ENCODE measurements at places on chromosomes 1 and 21.

- DNase-seq, result no peak
These were observed 22.8 kb upstream of the PAPPA2 start for GRCh38 chr1:176440176-176440575.

- peak; percentile 28 for DNase-seq
These were observed 49.2 kb upstream of the PAX7 start for GRCh38 chr1:18581420-18581880.

DNA sequence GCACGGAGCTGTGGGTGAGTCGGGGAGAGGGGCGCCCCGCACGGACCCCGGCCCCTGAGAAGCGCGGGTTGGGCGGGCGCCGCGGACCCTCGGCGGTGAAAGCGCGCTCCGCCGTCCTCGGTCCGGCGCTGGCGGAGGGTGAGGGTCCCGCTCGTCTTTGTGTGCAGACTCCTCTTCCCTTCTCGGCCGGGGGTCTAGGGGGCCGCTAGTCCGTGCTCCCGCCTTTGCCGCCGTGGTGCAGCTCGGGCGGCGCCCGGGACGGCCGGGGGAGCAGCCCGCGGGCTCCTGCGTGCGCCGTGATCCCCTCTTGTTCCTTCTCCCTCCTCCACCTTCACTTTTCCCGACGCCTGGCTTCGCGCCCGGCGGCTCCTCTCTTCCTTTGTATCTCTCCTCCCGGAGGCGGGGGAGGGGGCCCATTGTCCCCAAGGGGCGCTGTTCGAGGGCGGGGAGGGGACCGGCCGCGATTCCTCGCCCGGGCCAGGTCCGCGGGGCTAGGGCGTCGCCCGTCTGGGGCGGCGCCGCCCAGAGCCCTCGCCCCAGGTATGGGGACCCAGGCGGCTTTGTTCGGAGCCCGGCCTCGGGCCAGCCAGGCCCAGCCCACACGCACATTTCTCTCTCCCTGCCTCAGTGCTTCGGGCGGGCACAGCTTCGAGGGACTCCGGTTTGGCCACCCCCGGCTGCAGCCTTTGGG, 519 bp downstream of the FNBP1L start:
- DNase-seq, result no peak

GRCh38 chr1:23473037-23473800, 10.8 kb downstream of the ASAP3 start:
- DNase-seq, result no peak

DNA sequence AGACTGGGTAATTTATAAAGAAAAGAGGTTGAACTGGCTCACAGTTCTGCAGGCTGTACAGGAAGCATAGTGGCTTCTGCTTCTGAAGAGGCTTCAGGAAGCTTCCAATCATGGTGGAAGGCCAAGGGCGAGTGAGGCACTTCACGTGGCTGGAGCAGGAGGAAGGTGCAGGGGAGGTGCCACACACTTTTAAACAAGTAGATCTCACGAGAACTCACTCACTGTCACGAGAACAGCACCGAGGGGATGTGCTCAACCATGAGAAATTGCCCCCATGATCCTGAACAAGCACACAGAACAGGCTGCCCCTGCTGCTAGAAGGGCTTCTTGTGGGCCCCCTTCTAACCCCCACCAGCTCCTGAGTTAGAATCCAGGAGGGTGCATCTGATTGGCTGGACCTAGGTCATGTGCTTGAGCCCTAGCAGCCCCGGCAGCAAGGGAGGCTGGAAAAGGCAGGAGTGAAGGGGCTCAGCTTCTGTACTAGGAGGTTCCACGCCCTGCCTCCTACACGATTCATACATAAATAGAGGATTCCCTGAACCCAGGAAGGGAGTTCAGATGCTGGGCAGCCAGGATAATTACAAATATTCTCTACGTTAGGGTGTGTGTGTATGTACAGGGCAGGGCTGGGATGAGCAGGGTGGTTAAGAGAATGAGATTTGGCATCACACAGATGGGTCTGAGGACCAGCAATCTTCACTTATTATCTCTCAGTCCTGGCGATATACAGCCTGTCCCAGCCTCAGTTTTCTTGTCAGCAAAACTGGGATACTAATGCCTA, 72.8 kb upstream of the ATP5PO start:
- no peak for DNase-seq

- DNase-seq, result no peak
These were observed 11.9 kb downstream of the XKR8 start for GRCh38 chr1:27971674-27972073.

DNA sequence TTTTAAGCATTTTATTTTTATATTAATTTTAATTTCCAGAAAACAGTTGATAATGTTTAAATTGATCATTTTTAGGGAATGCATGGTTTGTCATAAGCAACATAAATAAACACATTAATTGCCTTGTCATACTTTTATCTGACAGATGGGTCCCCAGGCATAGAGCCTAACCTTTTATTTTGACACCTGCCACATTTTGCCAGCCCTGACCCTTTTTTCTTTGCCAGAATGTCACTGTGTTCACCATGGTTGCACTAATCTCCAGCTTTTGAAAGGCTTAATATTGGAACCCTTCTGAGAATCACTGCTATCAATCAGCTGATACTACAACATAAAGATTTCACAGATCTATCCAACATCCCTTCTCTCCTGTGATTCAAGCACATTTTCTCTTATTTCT, 56.0 kb upstream of the DPYD start:
- DNase-seq, result no peak

- DNase-seq, result no peak
These were observed 69.9 kb downstream of the ITSN1 start for GRCh38 chr21:33712022-33712803.

DNA sequence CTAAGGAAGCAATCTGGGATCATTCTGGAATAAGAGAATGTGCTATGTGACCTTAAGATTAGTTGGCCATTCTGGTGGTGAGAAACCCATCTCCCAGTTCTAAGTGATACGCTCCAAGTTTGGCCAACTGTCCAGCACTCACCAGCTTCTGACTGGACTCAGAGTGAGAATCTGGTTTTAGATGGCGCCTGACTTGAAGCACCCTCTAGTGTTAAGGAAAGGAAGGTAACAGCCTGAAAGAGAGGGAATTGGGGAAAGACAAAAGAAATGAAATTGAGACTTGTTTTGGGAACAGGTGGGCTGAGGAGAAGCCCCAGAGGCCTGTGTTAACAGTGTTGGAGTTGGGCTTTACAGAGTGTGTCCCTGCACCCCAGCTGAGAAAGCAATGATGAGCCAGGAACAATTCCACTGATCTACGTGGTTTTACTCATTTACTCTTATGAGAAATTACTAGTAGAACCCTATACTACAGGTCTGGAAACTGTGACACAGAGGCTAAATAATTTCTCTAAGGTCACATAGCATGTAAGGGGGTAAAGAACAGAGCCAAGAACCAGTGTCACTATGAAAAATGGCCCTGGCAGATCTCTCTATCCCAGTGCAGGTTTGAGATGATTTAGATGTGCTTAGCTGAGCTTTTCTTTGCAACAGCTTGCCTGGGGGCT, 9.3 kb upstream of the FCAMR start:
- no peak for DNase-seq

DNA sequence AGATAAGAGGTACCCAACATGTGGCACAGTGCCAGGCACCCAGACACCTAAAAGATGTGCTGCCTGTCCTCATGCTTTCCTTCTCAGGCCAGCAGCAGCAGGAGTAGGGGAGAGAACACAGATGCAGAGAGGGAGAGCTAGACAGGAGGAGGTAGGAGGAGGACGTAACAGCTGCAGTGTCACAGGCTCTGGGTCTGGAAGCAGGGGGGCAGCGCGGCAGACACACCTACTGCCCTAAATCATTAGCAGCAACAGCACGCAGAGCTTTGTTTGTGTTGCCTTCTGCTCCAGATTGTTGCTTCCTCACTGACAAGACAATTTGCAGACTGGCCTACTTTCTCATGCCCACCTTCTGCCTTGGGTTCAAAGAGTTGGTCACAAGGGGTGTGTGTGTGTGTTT, 196.7 kb upstream of the DAB1 start:
- no peak for DNase-seq
